Activated gamma-delta T cell (primary cell): ENCODE measurements at places on chromosomes 1 and 21.

- no peak for DNase-seq
Measured at GRCh38 chr1:164740000-164740526, 181.1 kb downstream of the PBX1 start.

- peak; percentile 65 for DNase-seq
Measured at GRCh38 chr1:28775121-28775942, 36.6 kb upstream of the OPRD1 start.

DNA sequence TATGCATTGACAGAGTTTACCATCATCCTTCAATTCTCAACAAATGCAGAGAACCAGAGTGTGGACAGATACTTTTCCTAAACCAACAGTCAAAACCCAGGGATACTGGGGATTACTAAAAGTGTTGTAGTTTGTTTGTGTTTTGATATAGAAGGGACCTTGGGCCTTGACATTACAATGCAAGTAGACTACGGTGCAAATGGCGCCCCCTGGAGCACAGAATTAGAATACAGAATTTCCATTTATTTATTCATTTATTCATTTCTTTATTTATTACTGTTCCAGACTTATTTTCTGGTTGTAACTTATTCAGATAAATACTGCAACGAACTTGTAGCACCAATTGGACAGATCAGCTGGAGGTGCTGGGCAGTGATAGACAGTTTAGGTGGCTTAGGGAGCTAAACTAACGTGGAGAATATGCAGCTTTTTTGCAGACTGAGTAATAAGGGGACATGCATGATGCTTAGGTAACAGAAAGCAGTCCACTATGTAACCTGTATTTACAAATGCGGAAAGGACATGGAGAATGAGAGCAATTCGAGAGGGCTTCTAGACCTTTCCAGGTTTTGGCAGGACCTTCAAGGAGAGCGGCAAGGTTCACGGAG, 42.6 kb downstream of the KIRREL1 start:
- no peak for DNase-seq

DNA sequence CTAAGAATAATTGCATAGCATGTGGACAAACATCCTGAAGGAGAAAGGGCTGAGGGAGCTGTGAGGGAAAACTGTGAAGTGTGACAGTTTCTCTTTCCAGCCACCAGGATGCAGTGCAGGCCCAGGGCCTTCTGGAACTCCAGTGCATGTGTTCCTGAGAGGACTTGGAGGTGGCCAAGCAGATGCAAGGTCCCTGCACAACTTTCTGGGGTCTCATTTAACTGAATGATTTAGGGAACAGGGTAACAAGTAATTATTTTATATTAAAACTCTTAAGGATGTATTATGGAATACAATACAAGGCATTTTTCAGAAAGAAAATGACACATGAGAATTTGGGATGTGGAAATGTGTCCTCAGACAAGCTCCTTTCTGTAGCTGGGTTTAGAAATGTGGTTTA, 61.2 kb upstream of the MCOLN3 start:
- DNase-seq = no peak

DNA sequence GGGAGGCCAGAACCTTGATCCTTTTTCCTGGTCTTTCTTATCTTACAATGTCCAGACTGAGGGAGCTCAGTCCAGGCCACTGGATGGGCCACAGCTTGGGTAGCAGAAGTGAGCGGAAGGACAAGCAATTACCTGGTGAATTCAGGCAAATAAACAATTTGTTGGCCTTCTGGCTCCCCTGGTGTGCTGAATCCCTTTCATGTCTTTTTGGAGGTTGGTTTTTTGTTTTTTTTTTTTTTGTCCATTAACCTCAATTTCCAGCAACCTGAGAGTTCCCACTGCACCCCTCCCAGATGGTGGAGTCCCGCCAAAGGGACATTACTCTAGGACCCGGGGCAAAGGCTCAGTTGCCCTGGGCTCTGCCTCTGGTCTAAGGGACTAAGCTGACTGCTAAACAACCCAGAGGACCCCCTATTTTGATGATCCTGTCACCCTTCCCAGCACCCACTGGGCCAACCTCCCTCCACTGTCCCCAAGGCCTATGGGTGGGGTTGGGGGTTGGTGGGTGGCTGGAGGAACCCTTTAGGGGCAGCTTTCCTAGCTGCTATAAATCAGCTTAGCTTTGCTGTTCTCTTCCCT, 85.5 kb downstream of the KCND3 start:
- no peak for DNase-seq

DNA sequence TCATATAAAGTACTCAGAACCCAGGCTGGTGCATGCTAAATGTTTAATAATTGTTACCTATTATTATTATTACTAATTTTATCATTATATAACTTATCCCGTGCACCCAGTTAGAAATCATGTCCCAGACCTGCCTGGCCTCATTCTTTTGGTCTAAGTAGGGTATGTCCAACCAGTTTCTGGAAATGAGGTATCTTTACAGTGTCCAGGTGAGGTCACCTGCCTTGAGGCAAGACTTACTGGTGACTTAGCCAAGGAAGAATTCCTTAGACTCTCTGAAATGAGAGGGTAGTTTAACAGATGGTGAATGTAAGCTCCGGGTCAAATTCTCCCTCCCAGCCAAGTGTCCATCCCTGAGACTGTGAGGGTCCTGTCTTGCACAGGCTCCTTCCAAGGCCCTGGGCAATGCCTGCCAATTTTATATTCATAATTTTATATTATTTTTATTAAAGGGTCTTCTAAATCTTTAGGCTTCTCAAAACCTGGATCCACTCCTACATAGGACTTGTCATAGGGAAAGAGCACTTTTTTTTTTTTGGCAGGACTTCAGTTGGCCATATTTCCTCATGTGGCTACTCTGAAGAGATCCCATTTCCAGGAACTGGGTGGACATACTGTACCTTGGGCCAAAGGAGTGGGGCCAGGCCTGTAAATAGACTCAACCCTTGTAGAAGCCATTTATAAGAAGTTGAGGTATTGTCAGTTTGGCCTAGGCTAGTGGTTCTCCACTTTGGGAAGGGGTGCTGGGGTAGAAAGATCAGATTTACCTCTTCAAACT, 96.7 kb upstream of the KCNA3 start:
- no peak for DNase-seq

DNA sequence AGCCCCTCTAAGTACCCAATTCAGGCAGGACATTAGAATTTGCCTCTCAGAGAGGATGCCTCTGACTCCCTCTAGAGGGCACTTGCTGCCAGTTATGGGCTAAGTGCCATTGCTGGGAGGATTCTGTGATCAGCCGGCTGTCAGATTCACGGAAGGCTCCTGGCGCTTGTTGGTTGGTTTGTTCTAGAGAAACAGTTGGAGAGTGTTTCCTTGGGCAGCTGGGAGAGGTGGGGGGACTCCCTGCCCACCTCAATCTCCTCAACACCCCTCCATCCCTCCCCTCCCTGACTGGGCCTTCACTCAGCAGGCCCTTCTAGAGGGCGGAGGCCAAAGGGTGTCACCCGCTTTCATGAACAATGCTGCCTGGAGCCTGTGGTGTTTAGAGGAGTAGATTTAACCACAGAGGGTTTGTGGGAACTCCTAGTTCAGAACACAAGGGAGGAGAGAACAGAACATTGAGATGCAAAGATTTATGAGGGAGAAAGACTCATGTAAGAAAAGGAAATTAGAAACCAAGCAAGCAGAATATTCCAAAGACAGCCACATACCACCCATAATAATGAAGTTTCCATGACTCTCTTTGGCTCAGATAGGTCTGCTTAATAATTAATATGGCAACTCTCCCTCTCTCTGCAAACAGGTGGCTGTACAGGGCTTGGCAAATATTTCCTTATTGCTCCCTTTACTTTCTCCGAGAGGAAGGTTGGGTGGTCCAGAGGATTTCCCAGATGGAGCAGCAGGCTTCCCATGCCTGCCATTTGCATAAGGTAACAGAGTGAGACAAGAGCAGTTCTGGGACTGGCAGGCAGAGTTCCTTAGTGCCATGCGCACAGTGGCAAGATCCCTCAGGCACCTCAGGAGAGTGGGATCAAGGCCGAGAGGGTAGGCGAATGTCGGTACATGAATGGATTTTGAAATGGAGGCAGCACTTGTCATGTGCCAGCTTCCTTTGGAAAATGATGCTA, 30.0 kb upstream of the ACP6 start:
- DNase-seq = no peak

GRCh38 chr1:65250826-65251225, 58.5 kb upstream of the DNAJC6 start:
- DNase-seq = no peak

- no peak for DNase-seq
Measured at GRCh38 chr1:154501423-154502065, 475 bp upstream of the TDRD10 start.

DNA sequence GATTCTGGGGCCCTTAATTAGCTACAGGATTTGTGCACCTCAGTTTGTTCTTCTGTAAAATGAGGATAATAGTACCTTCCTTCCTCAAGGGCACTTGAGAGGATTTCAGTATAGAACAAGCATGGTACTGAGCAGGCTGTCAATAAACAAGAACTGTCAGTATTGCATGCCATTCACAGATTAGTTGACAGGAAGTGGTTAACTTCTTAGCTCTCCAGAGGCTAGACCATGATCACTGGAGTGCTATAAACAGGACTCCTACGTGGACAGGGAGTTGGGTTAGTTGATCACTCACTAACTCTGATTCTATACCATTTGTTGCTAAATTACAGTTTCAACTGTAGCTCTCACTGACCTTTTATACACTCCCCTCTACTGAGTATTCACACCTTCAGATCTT, 126.2 kb upstream of the DAB1 start:
- no peak for DNase-seq

DNA sequence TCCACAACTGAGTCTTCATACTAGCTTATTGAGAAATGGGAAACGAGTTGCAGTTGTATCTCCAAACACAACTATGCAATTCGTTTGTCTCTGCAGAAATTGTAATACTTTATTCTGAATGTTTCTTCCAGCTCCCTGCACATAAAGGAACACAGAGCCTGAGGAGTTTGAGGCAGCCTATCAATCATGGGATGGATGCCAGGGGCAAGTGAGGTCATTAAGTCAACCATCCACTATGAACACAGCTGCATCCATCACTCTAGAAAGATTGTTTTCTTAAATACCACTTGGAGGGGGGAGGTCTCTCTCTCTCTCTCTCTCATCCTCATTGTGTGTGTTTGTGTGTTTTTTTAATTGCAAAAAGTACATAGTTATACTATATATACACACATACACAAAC, 2.9 kb upstream of the PSMB2 start:
- DNase-seq = no peak

GRCh38 chr1:184775885-184776284, 21.2 kb upstream of the EDEM3 start:
- no peak for DNase-seq

DNA sequence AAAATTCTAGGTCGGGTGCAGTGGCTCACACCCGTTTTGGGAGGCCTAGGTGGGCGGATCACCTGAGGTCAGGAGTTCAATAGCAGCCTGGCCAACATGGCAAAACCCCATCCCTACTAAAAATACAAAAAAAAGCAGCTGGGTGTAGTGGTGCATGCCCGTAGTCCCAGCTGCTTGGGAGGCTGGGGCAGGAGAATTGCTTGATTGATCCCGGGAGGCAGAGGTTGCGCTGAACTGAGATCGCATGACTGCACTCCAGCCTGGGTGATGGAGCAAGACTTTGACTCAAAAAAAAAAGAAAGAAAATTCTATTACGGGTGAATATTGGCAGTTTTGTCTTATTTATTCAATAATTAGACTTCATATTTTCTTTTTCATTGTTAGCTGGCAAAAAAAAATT, 62.1 kb downstream of the SNX7 start:
- DNase-seq = no peak

GRCh38 chr1:179709841-179710329, 33.2 kb upstream of the FAM163A start:
- no peak for DNase-seq

- no peak for DNase-seq
Measured at GRCh38 chr21:45994086-45994661, 12.6 kb downstream of the COL6A1 start.

GRCh38 chr1:86207323-86207722, 50.8 kb upstream of the COL24A1 start:
- no peak for DNase-seq

- DNase-seq = no peak
Measured at GRCh38 chr1:91732291-91733107, 153.5 kb downstream of the TGFBR3 start.

- no peak for DNase-seq
Measured at GRCh38 chr1:200923601-200924000, 28.9 kb downstream of the INAVA start.

DNA sequence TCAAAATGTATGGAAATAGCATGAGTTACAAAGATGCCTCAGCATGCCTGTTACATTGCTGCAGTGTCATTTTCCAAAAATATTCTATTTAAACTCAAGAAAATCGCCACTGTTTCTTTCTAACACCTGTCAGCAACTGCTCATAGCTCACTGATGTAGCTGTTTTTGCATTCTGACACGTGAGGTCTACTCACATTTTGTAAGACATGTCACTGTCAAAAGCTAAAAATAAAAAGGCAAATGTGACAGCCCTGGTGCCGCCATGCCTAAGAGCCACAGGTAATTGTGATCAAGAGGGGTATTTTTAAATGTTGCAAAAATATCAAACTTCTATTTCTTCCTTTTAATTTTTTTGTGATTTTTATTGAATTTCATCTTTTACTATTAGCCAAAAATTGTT, 556.2 kb upstream of the TMPRSS15 start:
- no peak for DNase-seq
